AG04450 (cell line): ENCODE measurements at places on chromosomes 6 and 20.

GRCh38 chr20:23881371-23881770, 1.8 kb upstream of the CST5 start:
- no peak for DNase-seq

GRCh38 chr20:49948178-49948577, 12.0 kb downstream of the RNF114 start:
- no peak for DNase-seq

GRCh38 chr6:88135578-88136114, 30.5 kb downstream of the CNR1 start:
- DNase-seq = no peak

DNA sequence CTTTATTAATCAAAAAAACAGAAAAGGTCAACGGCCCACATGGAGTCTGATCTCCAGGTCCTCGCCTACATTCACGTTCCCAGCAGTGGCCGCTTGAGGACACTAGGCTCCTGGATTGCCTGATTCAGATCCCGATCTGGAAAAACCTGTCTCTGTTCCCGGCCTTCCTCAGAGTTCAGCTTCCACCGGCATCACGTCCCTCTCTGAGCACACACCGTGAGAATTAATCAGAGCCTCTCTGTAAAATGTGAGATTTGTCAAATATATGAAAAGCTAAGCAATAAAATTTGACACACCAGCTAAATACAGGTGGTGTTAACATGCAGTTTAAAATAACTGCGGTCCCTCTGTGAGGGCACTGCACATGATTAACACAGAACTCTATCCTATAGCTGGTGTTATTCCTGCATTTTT, 122.8 kb upstream of the COL21A1 start:
- no peak for DNase-seq

GRCh38 chr6:121965739-121966138, 433.7 kb upstream of the HSF2 start:
- DNase-seq = no peak
